ENCODE measurements at places on chromosomes 1 and 21.

DNA sequence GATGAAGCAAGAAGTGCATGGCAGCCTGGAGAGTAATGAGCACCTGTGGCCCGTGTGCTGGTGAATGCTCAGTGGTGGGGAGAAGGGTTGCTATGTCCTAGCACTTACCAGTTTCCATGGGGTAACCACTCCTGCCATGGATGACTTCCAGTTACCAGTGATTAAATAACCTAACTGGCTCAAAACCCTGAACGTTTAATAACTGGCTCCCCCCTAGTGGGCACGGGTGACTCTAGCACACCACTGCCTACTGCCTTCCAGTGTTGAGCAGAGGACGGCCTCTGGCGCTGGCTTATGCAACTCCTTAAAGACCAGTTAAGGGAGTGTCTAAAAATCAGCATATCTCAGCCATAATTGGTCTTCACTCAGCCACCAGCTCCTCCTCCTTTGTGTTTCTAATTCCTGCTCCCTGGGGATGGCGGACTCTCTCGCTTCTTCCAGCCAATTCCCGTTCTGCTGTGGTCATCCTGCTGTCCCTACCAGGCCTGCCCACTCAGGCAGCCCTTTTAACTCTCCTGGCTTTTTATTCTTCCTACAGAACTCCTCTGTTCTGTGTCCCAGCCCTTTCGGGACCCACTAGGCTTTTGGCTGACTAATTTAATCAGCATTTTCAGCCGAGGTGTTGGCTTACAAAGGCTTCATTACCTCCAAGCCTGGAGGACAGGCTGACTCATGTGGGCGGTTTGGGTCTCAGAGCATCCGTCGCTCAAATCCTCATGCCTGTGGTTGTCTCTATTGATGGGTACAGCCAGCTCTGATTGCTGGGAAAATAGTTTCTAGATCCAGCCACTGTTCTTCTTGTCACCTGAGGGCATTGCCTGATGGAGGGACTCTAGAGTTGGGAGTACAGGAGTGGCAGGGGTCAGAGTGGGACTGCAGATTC, 332.4 kb downstream of the CAMTA1 start:
- no peak for DNase-seq

- DNase-seq = no peak
Observed at GRCh38 chr1:111814642-111815041, 58.9 kb downstream of the DDX20 start.

- DNase-seq = no peak
Observed at GRCh38 chr1:225378880-225379279, 49.0 kb downstream of the LBR start.

GRCh38 chr1:117753652-117754051, 147.8 kb downstream of the TENT5C start:
- no peak for DNase-seq

DNA sequence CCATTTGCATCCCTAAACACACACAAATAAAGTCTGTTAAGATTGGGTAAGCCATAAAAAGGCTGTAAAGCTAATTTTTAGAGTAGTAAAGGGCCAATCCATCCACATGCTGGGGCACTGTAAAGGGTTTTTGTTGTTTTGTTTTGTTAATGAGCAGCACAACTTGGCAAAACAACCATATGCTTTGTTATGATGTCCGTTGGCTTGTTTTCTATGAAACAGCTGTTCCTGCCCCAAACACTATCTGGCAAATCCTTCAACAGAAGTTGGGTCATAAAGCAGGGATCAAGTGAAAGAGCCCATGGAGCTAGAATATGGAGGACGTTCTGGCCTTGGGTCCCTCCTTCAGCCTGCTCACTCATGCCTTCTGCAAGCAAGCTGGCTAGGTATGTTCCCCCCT, 183.6 kb downstream of the APP start:
- DNase-seq = no peak

All from cerebellar nuclear complex (tissue), 1 donor.